ENCODE measurements at places on chromosomes 1 and 21.
A peak's percentile ranks its signal among the peaks of the same experiment; 100 is the strongest.

GRCh38 chr1:231385416-231385748 is 36.7 kb downstream of the EGLN1 start:
- DNase-seq = no peak

DNA sequence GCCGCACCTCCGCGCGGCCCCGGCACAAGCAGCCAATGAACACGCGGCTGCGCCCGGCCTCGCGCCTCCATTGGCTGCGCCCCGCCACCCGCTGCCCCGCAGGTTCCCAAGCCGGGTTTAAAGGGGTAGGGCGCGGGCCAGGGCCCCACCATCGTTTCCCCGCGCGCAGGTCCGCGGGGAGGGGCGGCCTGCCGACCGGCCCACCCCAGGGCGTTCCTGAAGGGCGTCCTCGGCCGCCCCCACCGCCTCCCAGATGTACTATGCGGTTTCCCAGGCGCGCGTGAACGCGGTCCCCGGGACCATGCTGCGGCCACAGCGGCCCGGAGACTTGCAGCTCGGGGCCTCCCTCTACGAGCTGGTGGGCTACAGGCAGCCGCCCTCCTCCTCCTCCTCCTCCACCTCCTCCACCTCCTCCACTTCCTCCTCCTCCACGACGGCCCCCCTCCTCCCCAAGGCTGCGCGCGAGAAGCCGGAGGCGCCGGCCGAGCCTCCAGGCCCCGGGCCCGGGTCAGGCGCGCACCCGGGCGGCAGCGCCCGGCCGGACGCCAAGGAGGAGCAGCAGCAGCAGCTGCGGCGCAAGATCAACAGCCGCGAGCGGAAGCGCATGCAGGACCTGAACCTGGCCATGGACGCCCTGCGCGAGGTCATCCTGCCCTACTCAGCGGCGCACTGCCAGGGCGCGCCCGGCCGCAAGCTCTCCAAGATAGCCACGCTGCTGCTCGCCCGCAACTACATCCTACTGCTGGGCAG is at the start of gene OLIG1:
Gene OLIG1, plus strand, starts transcription at position 148 of the 750 bp plus-strand sequence. Its CDS starts 106 bp downstream, at position 254.
- DNase-seq = peak; percentile 51

- no peak for DNase-seq
Measured at GRCh38 chr1:30753660-30754123, 3.9 kb downstream of the LAPTM5 start.

DNA sequence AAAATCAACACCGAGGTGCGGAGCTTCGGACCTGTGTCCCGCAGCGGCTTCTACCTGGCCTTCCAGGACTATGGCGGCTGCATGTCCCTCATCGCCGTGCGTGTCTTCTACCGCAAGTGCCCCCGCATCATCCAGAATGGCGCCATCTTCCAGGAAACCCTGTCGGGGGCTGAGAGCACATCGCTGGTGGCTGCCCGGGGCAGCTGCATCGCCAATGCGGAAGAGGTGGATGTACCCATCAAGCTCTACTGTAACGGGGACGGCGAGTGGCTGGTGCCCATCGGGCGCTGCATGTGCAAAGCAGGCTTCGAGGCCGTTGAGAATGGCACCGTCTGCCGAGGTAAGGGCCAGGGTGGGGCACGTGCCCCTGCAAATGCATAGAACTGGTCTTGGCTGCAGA is 74.1 kb downstream of the EPHB2 start:
- no peak for DNase-seq

DNA sequence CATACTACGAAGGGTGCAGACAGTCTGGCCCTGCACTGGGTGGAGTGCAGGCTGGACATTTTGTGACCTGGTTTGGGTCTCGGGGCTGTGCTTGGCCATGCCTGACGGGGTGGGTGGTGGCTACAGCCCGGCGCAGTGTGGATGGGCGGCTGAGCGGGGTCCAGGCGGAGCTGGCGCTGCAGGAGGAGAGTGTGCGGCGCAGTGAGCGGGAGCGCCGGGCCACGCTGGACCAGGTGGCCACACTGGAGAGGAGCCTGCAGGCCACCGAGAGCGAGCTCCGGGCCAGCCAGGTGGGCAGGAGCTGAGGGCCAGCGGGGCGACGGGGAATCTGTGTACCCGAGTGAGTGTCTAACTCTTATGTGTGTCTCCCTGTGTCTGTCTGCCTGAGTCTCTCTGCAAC is 14.1 kb downstream of the MFAP2 start:
- DNase-seq = no peak

DNA sequence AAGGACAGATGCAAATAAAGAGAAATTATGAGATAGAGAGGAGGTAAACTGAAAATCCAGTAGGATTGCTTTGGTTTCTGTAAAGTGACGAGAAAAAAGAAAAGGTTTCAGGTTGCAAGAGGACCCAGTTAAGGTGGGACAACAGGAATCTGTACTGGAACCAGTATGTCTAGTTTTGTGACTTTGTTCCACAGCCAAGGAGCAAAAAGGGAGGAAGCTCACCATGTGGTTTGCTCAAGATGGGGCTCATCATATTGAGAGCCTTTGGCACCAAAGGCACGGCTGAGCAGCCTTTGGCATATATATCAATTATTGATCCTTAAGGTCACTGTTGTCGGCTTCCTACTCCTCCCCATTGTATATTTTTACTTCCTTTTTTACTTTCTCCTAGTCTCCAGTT is 1.8 kb upstream of the ZDHHC18 start:
- no peak for DNase-seq

DNA sequence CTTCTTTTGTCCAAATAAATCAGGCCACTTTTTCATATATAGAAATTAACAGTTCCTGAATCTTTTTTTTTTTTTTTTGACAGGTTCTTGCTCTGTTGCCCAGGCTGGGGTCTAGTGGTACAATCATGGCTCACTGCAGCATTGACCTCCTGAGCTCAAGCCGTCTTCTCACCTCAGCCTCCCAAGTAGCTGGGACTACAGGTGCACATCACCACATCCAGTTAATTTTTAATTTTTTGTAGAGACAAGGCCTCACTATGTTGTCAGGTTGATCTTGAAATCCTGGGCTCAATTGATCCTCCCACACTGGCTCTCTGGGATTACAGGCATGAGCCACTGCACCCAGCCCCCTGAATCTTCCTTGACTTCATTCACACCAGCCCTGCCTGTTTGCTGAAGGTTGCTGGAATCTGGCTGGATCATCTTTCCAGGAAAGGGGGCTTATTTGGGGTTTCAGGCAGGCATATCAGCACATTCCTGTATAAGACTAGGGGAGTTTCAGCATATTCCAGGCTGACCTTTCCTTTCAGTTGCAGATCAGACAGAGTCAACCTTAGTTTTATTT is 78.2 kb upstream of the ARHGAP29 start:
- no peak for DNase-seq

DNA sequence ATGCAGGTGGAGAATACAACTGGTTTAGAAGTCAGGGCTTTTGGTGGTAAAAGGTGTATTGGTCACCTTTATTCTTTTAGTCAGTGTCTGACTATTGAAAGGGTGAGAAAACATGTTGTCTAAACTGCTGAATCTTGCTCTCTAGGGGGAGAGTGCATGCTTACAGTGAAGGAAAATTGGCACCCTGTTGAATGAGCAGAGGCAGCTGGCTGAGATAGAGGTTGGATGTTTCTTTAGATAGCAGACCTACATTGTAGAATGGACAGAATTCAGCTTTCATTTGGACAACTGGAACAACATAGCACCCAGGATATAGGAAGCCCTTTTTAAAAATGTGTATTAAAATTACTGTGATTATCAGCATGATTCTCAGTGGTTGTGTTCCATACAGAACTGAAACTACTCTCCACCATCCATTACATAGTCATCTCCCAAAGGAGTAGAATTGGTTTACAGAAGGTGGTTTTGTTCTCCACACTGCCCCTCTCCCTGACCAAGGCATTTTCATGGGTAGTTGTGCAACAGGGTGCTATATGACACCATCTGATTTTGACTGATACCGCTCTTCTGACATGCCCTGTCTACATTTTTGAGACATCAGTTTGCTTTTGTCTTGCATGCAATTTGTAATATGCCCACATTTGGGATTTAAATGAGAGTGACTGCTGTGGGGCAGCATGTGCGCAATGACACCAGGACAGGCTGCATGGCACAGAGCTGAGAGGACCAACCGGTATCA is 16.2 kb downstream of the RHOU start:
- DNase-seq = no peak

DNA sequence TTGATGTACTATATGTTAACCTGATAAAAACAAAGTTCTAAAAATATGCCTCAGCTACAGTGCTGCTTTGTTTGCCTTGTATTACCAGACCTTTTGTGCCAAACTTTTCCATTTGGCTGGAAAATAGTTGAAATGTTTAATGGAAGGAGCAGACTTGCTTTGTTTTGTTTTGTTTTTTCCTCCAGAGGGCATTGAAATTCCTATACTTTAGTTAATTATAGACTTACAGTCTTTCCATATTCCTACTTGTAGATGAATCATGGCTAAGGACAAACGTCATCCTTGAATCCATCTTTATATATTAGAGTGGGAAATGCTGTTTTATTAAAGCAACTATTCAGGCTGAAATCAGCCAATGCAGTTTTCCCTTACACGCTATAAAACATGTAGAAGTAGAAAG is 6.7 kb downstream of the CAP1 start:
- DNase-seq = no peak

DNA sequence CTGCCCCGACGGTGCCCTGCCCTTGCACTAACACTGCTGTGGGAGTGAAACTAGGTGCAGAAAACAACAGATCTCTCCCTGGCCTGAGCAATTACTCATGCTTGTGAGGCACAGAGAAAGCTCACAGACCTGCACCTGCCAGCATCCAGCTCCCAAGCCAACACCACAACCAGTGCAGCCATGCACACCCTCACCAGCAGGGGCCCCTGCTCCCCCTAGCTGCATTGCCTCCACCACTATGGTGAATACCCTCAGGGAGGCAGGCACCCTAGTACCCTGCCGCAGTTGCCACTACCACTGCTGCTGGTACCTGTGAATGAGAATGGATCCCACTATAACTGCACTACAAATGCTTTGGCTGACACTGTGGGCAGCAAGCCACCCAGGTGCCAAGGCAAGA is 7.1 kb upstream of the DIRAS3 start:
- DNase-seq = no peak

DNA sequence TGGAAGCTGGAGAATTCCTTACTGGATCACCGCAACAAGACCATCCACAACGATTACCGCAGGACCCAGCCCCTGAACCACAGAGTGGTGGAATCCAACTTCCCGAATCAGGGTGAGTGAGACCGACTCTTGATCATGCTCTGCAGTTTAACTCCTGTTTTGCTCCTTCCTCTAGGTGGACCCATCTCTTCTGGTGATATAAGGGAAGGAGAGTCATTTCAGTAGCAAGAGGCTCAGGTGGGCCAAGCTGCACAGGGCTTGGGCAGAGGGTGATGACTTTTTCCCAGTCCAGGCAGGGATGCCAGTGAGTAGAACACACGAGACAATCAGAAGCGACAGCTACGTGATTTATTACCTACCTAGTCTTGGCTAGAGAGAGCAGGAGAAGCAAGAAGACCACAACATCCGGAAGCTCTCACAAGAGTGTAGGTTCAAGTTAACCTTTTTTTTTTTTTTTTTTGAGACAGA is 25.2 kb downstream of the CA6 start:
- DNase-seq = peak; percentile 20

DNA sequence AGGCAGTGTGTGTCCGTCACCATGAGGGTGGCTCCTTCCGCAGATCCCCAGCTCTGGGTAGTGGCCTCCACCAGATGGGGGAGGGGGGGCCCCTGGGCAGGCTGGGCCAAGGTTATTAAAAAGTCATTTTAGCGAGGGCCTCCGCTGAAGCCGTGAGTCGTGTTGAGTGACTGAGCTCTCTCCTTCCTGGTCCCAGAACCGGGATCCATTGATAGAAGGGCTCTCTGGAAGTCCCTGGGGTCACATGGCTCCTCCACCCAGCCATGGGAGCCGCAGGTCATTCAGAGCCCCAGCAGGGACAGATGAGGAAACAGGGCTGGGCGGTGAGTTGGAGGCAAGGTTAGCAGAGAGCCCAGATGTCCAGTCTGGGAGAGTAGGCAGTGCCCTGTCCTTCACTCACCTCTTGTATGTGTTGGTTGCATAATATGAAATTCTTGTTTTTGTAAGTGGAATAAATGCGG is 12.9 kb downstream of the MIIP start:
- DNase-seq = no peak

DNA sequence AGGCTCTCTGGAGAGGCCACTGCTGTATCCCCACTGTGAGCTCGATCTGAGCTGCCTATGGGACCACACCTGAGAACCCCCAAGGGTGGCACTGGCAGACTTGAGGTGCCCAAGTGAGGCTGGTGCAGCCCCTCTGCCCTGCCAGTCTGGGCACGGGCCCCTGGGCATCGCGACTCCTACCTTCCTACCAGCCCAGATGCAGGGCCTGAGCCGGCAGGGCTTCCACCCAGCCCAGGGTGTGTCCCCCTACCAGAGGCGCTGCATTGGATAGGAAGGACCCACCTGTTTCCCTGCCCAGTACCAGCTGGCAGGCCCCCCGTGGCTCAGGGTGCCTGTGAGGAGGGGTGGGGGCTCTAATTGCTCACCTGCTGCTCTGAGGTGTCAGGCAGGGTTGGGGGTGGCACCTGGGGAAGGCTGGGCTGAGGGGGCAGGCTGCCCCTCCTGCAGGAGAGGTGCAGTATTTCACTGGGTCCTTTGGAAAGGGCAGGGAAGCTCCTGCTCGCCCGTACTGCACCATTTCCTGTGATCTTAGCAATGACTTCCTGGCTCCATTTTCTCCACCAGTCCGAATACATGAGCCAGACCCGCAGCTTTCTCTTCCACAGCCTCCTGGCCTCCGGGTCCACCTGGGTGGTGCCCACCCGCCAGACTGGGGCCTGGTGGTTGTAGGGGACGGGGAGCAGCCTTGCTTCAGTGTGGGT is 11.8 kb downstream of the TP73 start:
- DNase-seq = no peak

DNA sequence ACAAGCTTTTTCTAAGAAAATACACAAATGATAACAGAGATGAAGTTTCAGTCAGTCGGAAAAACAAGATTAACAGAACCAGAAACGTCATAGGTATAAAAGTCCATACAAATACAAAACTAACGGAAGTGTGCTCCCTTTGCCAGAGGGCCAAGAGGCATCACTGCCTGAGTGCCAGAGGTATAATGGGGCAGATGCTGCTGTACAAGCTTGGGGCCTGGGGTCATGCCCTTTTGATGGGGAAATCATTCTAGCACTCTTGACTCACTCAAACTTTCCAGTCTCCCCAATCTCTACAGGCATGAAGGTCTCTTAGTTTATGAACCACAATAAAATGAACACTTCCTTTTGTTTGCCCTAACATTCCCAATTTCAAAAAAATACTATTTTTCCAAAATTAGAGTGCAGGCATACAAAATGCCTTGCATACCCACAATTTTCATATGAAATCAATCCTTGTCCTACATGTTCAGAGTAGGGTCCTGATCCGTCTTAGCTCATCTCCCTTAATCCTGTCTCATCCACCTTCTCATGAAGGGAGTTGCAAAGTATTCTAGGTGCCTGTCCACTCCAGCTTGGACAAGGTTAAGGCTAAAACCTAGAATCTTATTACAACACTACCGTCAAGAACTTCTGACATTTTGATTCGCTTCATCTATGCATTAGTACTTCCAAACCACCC is 1.5 kb downstream of the RPL22 start:
- no peak for DNase-seq

GRCh38 chr1:39116116-39116607 is 88.3 kb upstream of the MACF1 start:
- DNase-seq = no peak

- DNase-seq = no peak
Measured at GRCh38 chr1:162538815-162539431, 22.6 kb upstream of the UAP1 start.
